ENCODE measurements at places on chromosomes 5 and 9. TPM values are rescaled to one million over a fixed set of nuclear protein-coding genes. Genes with fewer than 3 reads are reported as not detected.

DNA sequence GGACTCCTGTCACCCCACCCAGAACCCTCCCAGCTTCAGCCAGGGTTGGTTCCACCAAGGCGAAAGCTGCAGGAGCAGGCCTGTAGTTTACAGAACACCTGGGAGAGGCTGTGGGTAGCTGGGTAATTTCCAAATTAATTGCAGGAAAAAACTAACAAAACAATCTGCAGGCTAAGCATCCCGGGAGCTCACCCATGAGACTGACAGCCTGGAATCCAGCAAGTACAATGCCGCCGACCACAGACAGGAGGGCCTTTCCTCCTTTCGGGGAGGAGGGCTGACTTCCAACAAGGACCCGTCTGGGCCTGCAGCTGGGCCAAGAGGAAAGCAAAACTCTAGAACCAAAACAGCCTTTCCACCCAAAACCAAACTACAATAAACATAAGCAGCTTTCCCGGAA is 10.3 kb downstream of the FOXE1 start:
- H3K4me1 ChIP-seq = no peaks in the 10 kb centered on the region
- peaks cover 66% of the 10 kb centered on the region for H3K27me3 ChIP-seq
- no peak for DNase-seq
- no peaks in the 10 kb centered on the region for H3K36me3 ChIP-seq
- H3K4me3 ChIP-seq = no peak overlapping the region

GRCh38 chr9:80866576-80867227 is 822.6 kb downstream of the TLE1 start:
- H3K4me1 ChIP-seq = peaks cover 5% of the 10 kb centered on the region
- H3K27me3 ChIP-seq = no peaks in the 10 kb centered on the region
- DNase-seq = no peak
- H3K27ac ChIP-seq = no peak overlapping the region
- no peak overlapping the region for H3K4me3 ChIP-seq

- H3K36me3 ChIP-seq = no peaks in the 10 kb centered on the region
- peak overlapping the region; percentile 59 for H3K27ac ChIP-seq
- H3K4me3 ChIP-seq = no peak overlapping the region
- peaks cover 24% of the 10 kb centered on the region for H3K4me1 ChIP-seq
Measured at GRCh38 chr9:110835859-110836271, 167.3 kb downstream of the MUSK start.

GRCh38 chr9:115930472-115930871 is 223.1 kb upstream of the PAPPA start:
- H3K27me3 ChIP-seq = no peaks in the 10 kb centered on the region
- no peaks in the 10 kb centered on the region for H3K36me3 ChIP-seq
- DNase-seq = no peak
- H3K27ac ChIP-seq = no peak overlapping the region
- H3K4me1 ChIP-seq = no peaks in the 10 kb centered on the region
- no peak overlapping the region for H3K4me3 ChIP-seq

- H3K4me3 ChIP-seq = no peak overlapping the region
- H3K27me3 ChIP-seq = peaks cover 17% of the 10 kb centered on the region
- no peak overlapping the region for H3K27ac ChIP-seq
- H3K4me1 ChIP-seq = peaks cover 22% of the 10 kb centered on the region
- H3K36me3 ChIP-seq = no peaks in the 10 kb centered on the region
Measured at GRCh38 chr5:6700685-6701355, 12.4 kb upstream of the TENT4A start.

GRCh38 chr5:113223831-113224604 is 210.8 kb downstream of the TSSK1B start:
- H3K27me3 ChIP-seq = no peaks in the 10 kb centered on the region
- no peaks in the 10 kb centered on the region for H3K36me3 ChIP-seq
- H3K4me1 ChIP-seq = peaks cover 22% of the 10 kb centered on the region

GRCh38 chr5:101686536-101687157 is 609.4 kb downstream of the SLCO4C1 start:
- no peak for DNase-seq
- no peaks in the 10 kb centered on the region for H3K27me3 ChIP-seq
- no peaks in the 10 kb centered on the region for H3K36me3 ChIP-seq
- no peak overlapping the region for H3K27ac ChIP-seq
- no peaks in the 10 kb centered on the region for H3K4me1 ChIP-seq

- no peak overlapping the region for H3K4me3 ChIP-seq
- H3K27me3 ChIP-seq = no peaks in the 10 kb centered on the region
- H3K36me3 ChIP-seq = no peaks in the 10 kb centered on the region
Measured at GRCh38 chr5:111635916-111636570, 121.0 kb downstream of the NREP start.

GRCh38 chr5:90368454-90369246 is 40.9 kb downstream of the CETN3 start:
- DNase-seq = no peak
- H3K36me3 ChIP-seq = no peaks in the 10 kb centered on the region
- no peaks in the 10 kb centered on the region for H3K27me3 ChIP-seq
- no peaks in the 10 kb centered on the region for H3K4me1 ChIP-seq
- no peak overlapping the region for H3K4me3 ChIP-seq

GRCh38 chr9:92666912-92667532 is 2.9 kb downstream of the IPPK start:
- peaks cover 15% of the 10 kb centered on the region for H3K4me1 ChIP-seq
- H3K4me3 ChIP-seq = no peak overlapping the region
- DNase-seq = peak; percentile 50
- H3K36me3 ChIP-seq = peaks cover 19% of the 10 kb centered on the region

DNA sequence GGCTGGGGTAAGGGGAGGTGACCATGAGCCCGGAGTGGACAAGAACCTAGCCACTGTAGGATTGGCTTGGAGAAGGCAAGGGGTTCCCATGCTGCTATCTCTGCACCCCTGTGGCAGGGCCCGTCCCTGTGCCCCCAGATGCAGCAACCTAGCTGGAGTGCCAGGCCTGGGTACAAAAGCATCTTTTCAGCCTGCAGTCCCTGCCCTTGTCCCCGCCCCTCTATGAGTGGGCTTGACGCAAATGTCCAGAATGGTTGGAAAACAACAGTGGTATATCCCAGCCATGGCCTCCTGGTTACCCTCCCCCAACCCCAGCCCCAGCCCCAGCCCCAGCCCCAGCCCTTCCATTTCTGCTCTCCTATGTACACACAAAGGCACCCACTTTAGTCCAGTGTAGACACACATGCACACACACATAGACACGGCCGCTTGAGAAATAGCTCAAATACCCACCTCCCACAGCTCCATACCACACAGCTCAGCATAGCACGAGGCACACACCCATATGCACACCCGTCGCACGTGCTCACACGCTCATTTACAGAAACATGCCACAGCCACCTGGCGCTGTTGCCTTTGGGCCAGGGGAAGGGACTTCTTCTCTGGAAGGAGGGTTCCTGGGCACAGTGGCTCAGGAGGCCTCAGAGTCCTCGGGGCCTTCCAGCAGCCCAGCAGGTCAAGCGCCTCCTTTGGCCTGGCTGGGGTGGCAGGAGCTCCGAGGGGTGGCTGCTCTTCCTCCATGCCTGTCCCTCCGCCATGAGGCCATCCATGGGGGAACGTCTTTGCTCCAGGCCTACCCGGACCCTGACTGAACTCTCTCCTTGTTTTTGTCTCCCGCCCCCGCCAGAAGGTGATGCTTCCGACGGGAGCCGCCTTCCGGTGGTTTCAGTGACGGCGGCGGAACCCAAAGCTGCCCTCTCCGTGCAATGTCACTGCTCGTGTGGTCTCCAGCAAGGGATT is 34.1 kb downstream of the CXXC5 start:
- H3K4me3 ChIP-seq = no peak overlapping the region
- peaks cover 24% of the 10 kb centered on the region for H3K4me1 ChIP-seq
- no peak for DNase-seq
- H3K27me3 ChIP-seq = no peaks in the 10 kb centered on the region
- no peak overlapping the region for H3K27ac ChIP-seq

PPWD1 gene
- 40.1 TPM for total RNA-seq

CMBL gene
- total RNA-seq = 9.0 TPM

SPATA31E1 gene
- total RNA-seq = not detected

Measured in osteoblast (primary cell).